ENCODE measurements at places on chromosomes 6 and 20.
A peak's percentile ranks its signal among the peaks of the same experiment; 100 is the strongest.

GRCh38 chr6:36626636-36627035, 32.5 kb downstream of the SRSF3 start:
- no peak for DNase-seq

GRCh38 chr6:153790048-153790447, 249.0 kb upstream of the OPRM1 start:
- DNase-seq = peak; percentile 28

GRCh38 chr6:14380901-14381828, 263.6 kb downstream of the CD83 start:
- no peak for DNase-seq

DNA sequence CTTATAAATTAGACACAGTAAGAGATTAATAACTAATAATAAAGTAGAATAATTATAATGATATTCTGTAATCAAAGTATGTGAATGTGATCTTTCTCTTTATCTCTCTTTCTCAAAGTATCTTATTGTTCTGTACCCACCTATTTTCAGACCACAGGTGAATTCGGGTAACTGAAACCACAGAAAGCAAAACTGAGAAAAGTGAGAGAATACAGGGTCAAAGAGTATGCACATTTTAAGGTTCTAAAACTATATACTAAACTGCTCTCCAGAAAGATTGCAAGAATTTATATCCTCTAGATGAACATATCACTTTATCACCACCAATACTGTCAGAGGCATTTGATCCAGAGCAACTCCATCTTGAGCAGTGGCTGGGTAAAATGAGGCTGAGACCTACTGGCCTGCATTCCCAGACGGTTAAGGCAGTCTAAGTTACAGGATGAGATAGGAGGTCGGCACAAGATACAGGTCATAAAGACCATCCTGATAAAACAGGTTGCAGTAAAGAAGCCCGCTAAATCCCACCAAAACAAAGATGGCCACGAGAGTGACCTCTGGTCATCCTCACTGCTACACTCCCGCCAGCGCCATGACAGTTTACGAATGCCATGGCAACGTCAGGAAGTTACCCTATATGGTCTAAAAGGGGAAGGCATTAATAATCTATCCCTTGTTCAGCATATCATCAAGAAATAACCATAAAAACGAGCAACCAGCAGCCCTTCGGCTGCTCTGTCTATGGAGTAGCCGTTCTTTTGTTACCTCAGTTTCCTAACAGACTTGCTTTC, 211.3 kb downstream of the PTPRT start:
- no peak for DNase-seq

DNA sequence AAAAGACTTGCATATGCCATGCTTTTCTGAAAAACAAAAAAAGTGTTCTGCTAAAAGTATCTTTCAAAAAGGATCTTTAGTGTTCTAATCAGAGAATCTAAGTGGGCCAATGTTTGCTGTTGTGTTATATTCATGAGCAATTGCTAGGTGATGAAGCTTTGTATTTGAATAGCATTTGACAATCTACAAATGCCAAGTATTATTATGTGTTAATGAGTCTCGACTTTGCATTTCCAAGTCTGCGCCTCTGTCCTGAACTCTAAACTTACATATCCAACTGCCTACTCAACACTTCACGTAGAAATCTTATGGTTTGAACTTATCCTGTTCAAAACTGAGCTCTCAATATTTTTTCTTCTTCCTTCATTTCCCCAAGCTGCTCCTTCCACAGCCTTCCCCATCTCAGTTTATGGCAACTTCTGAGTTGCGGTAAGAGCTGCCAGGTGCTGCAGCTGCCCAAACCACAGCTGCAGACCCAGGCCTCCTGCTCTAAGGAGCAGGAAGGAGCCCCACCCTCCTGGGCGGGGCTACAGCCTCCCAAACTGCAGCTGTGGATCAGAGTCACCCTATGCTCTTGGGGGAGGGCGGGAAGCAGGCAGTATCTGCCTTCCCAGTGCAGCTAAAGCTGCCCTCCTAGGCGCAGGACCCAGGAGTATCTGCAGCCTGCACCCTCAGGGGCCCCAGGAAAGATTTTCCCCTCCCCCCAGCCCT, 16.7 kb upstream of the MAK start:
- no peak for DNase-seq

DNA sequence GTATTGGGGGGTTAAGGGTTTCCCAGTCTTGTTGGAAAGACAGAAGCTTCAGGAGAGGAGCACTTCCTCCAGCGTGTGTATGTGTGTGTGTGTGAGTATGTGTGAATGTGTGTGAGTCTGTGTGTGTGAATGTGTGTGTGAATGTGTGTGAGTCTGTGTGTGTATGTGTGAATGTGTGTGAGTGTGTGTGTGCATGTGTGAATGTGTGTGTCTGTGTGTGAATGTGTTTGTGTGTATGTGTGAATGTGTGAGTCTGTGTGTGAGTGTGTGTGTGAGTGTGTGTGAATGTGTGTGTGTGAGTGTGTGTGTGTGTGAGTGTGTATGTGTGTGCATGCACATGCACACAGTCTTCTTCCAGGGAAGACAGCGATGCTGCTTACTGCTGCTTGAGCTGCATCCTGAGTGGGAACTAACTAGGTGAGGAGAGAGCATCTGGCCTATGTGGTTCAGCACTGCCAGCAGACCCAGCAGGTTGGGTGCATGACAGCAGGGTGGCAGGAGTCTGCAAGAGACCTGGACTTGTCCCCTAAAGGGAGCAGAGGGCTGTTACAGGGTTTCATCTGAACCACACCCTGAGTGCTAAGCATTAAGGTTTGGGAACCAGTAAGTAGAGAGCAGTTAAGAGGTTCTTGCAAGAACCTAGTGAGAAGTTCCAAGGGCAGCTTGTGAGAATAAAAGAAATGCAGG, 22.7 kb upstream of the CCND3 start:
- no peak for DNase-seq

DNA sequence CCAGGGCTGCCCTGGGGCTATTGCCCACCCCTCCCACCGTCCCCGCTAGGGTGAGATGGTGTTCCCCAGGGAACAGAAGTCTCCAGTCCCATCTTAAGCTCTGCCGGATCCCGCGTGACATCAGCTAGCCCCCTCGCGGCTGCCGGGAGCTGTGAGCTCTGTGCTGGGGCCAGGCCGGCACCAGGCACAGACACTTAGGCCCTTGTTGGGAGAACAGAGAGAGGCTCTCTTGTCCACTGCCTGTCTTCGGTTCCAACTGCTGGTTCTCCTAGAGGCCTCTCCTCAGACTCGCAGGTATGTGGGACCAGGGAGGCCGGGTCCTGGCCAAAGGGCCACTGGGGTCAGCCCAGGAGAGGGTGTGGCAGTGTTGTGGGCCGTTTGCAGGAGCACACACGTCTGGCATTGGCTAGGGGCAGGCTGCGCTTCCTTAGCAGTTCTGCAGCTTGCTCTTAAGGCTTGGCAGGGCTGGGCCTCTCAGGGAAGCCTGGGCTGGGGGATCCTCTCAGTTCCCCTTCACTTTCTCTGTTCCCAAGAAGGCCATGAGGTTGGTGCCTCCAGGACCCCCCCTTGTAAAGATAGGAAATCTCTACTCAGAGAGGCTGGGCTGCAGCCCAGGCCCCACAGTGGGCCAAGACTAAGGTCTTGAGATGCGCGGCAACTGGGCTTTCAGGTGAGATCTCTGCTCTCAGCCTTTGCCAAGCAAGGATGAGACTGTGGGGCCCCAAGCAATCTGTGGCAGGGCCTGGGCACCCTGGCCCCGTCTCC, 6.3 kb downstream of the SGK2 start:
- no peak for DNase-seq

DNA sequence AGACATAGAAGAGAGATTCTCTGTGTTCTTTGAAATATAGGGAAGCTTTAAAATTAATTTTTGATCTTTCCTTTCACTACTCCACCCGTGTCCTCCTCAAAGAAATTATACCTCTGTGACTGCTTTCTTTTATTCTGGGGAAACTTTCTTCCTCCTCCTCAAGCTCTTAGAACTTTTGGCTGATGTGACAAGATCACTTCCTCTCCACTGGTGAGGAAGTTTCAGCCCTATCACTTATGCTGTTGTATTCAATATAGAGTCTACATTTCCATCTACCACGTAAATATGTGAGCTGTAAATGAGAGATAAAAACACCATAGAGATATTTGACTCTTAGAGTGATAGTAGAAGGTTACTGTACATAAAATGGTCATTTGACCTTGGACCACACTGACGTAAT, 141.9 kb upstream of the SASH1 start:
- no peak for DNase-seq

- peak; percentile 91 for DNase-seq
Observed at GRCh38 chr20:297098-297924, at the start of gene ZCCHC3. Gene ZCCHC3 (plus strand): TSS chr20:297570. CDS start chr20:297587, 17 bp downstream.

DNA sequence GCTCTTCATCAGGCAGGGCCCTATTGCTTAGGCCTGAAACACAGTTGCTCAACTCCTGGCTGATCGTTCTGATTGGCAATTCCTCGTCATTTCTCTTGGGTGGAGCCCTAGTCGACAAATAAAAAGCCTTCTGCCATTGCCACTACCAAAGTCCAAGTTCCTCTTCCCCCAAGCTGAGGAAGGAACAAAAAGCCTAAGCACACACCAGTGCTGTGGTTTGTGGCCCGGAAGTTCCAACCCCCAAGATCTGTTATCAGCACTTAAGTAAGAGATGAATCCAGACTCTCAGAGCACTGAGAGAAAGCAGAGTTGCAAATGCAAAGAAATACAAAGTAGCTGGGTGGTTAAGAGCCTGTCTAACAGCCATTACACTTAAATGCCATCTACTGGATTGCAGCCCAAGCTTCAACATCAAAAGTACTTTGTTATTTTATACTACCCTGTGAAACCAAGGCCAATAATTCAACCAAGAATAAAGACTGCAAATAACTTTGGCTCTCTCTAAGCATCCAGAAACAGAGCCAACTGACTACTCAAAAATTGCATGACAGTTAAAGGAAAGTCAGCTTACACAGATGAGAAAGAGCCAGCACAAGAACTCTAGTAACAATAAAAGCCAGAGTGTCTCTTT, 1024.0 kb downstream of the GRIK2 start:
- DNase-seq = no peak

DNA sequence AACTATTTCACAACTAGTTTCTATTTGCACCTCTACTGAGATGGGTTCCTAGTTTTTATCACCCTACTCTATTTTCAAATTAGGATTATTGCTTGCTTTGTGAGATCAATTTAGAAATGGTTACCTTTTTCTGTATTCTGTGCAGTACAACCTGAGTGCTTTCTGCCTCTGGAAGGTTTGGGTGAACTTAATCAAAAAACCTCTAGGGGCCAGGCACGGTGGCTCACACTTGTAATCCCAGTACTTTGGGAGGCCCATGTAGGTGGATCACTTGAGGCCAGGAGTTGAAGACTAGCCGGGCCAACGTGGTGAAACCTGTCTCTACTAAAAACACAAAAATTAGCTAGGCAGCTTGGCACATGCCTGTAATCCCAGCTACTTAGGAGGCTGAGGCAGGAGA, 63.3 kb downstream of the SCAF8 start:
- DNase-seq = no peak

- no peak for DNase-seq
Observed at GRCh38 chr6:131831392-131831791, 23.6 kb downstream of the ENPP1 start.

DNA sequence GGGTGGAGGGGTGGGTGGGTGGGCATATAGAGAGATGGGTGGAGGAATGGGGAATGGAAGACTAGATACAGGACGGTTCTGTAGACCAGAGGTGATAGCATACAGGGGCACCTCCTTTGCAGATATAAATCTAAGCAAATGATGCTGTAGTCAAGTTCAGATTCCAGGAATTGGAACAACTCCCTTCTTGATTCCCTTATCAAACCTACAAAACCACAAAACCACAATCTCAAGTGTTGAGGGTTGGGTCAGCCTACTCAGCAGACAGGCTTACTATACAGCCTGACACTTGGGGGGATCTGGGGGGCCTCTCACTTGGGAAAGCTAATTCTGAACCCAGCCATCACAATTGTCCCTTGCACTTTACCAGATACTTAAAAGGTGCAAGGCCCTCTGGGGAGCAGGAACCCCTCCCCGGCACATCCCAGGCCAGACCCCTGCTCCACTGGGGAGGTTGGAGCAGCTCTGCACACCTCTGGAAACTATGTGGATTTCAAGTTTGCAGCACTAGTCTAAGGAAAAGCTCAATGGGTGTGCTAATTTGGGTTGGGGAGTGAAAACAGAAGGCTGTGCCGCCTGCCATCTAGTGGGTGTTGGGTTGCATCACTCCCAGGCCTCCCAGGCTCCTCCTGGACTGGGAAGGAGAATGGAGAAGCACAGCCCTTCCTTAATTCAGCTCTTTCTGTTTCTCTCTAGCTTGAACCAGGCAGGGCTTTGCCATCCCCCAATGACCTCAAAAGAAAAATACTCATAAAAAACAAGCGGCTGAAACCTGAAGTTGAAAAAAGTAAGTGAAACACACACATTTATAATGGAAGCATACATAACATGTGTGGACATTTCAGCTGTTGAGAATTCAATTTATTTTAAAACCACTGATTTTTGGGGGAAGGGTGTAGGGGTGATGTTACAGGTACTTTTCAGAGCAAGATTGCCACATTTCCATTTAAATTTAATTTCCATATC, 121.2 kb upstream of the LAMP5 start:
- DNase-seq = peak; percentile 89

GRCh38 chr6:81940451-81940985, 188.0 kb upstream of the TENT5A start:
- DNase-seq = no peak

DNA sequence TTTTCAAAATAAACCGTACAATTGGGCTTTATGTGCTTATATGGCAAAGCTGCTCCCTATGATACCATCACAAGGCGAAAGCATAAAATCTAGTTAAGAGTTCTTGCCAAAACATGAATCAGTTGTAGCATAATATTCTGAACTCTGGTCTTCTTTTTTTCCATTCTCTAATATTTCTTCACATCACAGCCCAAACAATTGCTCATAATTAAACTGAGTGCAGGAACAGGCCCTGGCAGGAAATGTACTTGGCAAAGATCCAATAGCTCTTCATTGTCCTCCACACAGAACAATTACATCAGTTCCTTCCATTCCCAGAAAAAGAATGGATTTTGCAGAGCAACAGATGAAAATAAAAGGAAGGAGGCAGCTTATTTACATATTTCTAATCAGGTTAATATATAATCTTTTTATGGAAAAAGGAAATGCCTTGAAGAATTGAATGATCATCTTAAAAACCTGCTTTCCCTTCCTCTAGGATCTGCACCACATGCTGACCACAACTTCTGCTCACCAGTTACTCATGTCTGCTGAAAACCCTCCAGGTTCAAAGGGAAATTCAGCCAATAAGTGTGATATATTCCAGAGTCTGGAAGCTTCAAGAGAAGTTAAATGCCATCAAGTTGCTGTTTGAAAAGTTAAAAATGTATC, 123.3 kb upstream of the COL21A1 start:
- DNase-seq = peak; percentile 80

DNA sequence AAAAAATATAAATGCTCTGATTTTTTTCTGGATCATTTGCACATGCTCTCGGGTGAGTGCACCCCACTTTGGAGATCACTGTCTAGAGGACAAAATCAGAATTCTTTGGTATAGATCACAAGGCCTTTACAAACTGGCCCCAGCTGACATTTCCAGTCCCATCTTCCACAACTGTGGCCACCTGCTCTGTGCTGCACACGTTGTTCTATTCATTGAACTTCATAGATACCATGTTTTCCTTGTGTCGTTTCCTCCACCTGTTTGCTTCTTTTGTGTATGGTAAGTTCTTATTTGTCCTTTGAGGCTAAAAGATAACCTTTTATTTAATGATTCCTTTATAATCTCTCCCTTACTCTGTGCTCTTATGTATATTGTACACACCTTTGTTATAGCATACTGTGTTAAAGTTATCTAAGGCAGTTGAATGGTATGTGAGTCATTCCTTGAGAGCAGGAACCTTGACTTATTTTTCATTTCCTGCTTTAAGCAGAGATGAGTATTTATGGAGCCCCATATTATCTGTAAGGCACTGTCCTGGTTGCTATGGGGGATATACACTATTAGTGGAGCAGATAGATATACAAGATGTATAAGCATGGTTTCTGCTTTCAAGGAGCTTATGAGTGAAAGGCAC, 12.0 kb upstream of the SLC17A5 start:
- no peak for DNase-seq

Measured in suppressor macrophage treated with lipopolysaccharide for 4 hours (primary cell).